ENCODE measurements at places on chromosomes 5 and 9. TPM values are rescaled to one million over a fixed set of nuclear protein-coding genes. Genes with fewer than 3 reads are reported as not detected.
A peak's percentile ranks its signal among the peaks of the same experiment; 100 is the strongest.

DNA sequence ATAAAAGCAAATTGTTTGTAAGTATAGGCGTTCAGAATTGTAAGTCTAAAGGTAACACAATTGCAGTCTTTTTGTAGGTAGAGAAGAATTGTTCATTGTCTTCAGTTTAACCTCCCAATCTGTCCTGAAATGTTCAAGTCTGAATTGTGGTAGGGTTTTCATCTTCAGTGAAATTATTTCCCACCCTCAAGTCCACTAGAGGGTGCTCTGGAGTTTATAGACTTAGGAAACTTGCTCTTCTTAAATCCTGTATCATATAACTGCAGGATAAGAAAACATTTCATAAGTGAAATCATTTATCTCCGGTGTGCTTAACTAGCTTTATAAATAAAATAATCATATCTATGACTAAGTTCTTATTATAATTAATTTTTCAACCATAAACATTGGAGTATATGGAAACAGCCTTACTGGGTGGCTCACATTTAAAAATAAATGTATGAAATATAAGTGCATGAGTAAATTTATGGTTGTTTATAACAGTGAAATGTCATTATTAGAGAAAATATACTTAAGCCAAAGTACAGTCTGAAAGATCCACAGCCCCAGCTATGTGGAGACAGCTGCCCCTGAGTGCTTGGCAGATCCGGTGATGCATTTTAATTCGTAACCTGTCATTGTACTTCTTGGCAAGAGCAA lies 182.4 kb upstream of the OTULINL start:
- no peak for DNase-seq

DNA sequence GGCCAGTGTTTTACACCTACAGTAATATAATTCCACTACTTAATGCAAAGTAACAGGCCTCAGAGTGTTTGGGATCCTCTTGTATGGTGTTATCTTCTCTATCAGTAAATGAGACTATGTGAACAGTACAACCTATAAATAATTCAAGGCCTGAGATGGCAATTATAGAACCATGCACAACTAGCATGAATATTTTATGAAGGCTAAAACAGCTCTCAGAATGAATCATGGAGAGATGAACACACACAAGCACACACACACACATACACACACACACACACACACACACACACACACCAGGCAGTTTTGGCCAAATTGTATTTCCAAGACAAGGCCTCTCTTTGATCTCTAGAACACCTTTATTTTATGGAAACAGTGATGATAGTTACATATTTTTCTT lies 224.9 kb downstream of the EBF1 start:
- DNase-seq, result no peak

- no peak for DNase-seq
Measured at GRCh38 chr5:8843771-8844170, 702.1 kb downstream of the SEMA5A start.

- DNase-seq, result no peak
Measured at GRCh38 chr9:91425271-91425670, 1.6 kb upstream of the NFIL3 start.

DNA sequence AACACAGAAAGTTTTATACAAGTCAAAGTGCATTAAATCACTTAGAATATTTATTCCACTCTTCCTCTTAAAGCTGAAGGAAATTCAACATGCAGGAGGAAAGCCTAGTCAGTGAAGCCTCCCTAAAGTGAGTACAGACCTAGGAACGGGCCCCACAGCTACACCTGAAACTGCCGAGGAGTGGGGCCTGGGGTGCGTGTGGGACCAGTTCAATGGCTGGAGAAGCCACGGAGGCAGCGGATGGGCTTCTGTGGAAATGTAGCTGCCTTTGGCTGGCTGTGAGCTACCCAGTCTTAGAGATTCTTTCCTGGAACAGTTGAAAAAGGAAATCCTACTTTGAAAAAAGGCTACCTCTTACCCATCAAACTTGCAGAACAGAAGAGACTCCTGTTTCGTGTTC lies 16.6 kb downstream of the ARPC5L start:
- no peak for DNase-seq

GRCh38 chr5:149265597-149265996 lies 6.1 kb upstream of the AFAP1L1 start:
- DNase-seq, result no peak

GRCh38 chr5:54833590-54833989 lies 151.8 kb downstream of the ESM1 start:
- no peak for DNase-seq

- no peak for DNase-seq
Measured at GRCh38 chr9:121597698-121598166, 53.7 kb upstream of the DAB2IP start.

- DNase-seq, result no peak
Measured at GRCh38 chr5:27594141-27594540, 555.8 kb upstream of the CDH9 start.

GRCh38 chr5:96968074-96968473 lies 32.2 kb downstream of the LNPEP start:
- DNase-seq, result no peak

GRCh38 chr5:153400931-153401330 lies 89.5 kb upstream of the GRIA1 start:
- DNase-seq, result no peak

DNA sequence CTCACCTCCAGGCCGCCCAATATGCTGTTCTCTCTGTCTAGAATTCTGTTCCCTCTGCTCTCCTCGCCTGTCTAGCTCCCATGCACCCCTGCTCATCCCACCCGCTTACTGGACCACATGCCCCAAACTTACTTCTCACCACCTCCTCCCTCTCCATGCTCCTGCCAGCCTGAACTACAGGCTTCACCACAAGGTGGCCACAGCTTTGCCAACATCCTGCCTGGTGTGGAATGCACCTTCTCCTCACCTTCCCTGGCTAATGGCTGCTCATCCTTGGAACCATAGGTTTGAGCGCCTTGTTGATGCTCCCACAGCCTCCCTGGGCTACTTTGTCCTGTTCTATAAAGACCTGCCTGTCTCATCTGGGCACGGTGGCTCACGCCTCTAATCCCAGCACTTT lies 9.6 kb downstream of the LAMC3 start:
- DNase-seq, result no peak

GRCh38 chr5:156825688-156826087 lies 24.4 kb upstream of the PPP1R2B start:
- no peak for DNase-seq

GRCh38 chr5:159034083-159034824 lies 65.5 kb downstream of the EBF1 start:
- DNase-seq, result no peak

- no peak for DNase-seq
Measured at GRCh38 chr9:115015018-115015635, 84.7 kb upstream of the TNFSF8 start.

DNA sequence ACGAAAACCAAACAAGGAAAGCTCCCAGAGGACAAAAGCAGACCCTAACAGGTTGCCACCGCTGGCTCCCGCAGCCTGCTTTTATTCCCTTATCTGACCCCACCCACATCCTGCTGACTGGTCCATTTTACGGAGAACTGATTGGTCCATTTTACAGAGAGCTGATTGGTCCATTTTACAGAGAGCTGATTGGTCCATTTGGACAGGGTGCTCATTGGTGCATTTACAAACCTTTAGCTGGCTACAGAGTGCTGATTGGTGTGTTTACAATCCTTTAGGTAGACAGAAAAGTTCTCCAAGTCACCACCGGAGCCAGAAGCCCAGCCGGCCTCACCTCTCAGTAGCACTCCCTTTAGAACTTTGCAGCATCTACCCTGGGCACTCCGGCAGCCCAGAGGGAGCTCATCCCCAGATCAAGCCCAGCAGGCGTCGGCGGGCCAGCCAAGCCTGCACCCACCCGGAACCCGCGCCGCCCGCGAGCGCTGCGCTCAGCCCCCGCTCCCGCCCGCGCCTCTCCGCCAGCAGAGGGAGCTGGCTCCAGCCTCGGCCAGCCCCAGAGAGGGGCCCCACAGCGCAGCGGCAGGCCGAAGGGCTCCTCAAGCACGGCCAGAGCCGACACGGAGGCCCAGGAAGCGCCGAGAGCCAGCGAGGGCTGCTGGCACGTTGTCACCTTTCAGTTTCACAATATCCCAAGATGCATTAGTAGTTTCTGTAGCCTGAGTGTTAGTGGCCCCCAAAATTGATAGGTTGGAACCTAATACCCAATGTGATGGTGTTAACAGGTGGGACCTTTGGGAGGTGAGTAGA lies 35.3 kb upstream of the CLPTM1L start:
- no peak for DNase-seq

- no peak for DNase-seq
Measured at GRCh38 chr9:4061717-4062116, 238.2 kb downstream of the GLIS3 start.

GRCh38 chr9:6055216-6055615 lies 39.8 kb upstream of the RANBP6 start:
- DNase-seq, result peak; percentile 62

DNA sequence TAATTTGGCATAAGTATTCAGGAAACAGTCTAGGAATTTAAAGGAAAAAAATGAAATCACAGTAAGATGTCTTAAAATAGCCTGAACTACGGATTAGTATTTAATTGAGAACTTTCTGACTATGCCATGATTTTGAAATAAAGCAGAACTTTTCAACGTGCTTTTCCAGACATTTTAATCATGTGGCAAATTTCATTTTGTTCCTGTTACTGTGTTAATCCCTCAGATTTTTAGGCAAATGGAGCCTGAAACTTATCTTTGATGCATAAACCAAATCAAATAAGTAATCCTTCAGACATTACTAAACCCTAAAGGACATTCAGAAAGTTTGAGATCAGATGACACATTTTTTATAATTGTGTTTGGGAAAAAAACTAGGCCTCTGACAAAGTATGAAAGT lies 75.7 kb downstream of the FBN2 start:
- DNase-seq, result no peak

TNFSF8 gene
- 2.3 TPM for total RNA-seq

PLAC8L1 gene
- total RNA-seq, result not detected

ERMP1 gene
- total RNA-seq, result 40.0 TPM

PSIP1 gene
- total RNA-seq, result 105 TPM

SNX24 gene
- 26.1 TPM for total RNA-seq

MARCOL gene
- total RNA-seq, result not detected

WHRN gene
- 2.4 TPM for total RNA-seq

C5orf52 gene
- not detected for total RNA-seq

TERT gene
- total RNA-seq, result not detected

SPATA31D3 gene
- not detected for total RNA-seq

TXNDC8 gene
- total RNA-seq, result not detected
